ENCODE measurements at places on chromosomes 6 and 20.

DNA sequence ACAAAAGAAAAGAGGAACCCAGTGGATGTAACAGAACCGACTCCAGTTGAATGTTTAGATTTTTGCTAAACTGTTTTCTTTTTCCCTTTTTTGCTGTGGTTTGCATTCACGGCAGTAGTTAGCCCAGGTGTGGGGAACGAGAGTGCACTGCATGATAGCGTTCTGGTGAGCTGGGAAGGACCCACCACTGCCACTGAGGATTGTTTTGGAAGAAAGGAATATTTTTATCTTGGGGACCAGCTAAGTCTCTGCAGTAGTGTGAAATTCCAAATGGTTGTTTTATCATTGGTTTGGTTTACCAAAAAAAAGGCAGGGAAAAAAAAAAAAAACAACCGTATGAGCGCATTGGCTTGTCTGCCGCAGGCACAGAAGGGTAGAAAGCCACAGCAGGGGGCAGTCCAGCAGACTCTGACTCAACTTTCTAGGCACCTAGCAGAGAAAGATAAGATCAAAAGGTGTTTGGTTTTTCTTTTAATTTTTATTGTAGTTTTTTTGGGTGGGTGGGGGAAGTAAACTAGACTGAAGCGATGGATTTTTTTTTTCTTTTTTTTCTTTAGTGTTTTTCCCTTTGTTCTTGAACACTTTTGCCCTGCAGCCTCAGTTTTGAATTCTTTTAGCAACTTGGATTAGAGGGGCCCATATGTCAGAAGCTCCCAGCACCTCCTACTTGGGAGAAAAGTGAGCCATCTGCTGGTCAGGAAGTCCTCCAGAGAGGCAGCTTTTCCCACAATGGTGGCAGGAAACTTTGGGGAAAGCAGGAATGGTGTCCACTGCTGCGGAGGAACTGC, 13.5 kb upstream of the RAB5IF start:
- DNase-seq: no peak

DNA sequence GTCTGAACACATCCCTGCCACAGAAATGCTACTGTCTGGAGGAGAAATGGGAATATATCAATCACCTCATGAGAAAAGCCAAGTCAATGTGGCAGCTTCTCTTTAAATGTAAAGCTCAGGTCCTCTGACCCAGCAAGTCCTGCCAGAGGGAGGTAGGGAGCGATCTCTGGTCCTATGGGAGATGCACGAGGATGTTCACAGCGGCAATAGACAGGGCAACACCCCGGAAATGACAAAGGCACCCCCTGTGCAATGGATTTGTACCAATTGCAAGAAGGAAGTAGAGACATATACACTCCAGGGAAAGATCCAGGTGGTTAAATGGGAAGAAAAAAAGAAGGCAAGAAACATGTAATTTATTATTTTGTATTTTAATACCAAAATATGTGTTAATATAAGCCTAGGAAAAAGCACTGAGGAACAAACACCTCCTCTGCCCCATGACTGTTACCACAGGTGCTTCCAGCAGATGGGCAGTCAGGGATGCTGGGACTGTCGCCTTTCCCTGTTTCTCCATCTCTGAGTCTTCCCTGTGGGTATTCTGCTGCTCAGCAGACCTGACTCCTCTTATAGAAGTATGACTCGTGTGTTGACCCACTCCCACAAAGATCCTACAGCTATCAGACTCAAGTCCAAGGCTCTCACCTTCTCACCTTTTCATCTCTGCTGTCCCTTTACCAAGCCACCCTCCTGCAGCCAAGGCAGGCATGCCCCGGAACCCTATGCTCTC, 20.8 kb downstream of the ATP9A start:
- DNase-seq: no peak

DNA sequence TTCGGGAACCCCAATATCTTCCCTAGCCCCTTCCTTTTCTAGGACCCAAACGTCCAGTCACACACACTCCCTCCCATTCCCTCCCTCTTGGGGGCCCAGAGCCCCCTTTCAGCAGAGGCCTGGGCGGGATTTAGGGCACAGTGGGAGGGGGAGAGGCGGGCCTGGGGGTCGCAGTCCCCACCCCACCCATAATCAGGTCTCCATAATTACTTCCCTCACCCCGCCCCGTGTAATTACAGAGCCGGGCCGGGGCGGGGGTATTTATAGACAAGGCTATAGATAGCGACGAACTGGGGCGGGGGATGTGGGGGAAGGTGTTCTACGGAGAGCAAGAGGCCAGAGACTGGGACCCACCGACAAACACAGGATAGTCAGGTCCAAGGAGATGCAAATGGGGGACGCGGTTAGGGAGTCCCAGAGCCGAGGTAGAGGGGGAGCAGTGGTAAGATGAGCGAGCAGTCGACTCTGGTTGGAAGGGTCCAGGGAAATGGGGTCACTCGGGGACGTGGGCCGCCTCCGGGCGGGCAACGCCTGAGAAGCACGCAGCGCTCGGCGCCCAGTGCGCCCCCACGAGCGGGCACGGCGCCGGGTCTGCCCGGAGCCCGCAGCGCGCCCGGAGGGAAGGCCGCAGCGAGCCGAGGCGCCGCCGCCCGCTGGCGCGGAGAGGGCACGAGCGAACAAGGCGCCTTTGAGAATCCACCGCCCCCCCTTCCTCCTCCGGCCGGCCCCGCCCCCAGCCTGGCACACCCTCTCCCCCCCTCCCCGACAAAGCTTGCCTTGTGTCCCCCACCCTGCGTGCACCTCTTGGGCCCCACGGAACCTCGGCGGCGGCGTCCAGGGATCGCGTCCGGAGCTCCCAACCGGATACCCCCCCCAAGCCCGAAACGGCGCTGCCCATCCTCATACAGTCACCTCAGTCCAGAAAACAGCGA, 670 bp upstream of the COL11A2 start:
- DNase-seq: no peak

DNA sequence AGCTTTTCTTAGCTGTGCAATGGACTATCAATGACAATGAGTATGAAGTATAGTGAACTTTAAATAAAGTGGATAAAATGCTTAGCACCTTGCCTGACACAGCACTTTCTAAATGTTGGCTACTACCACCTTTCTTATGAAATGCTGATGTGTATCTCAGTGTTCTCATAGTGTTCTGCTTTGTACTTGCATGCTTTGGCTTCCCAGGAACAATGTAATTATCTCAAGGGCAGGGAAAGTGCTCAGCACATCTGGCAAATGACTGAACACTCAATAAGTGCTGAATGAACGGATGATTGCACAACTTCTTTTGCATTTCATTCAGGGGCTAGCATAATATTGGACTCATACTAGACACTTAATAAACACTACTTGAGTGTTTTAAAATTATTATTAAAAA, 28.2 kb upstream of the NOX3 start:
- no peak for DNase-seq

DNA sequence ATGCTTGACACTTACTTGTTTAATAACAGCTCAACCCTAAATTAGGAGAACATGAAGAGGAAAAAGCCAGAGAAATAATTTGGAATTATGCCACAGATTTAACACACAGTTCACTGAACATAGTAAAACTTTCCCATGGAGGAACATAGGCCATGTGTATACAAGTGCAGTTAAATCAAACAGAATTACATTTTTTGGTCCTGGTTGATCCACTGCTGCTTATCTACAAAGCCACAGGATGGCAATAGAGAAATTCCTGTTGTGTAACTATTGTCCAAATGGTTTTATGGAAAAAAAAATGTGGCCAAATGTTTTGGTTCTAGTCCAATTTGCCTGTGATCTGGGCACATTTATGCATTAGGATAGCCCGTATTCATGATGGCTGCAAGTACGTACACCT, 136.8 kb downstream of the ALDH8A1 start:
- no peak for DNase-seq

DNA sequence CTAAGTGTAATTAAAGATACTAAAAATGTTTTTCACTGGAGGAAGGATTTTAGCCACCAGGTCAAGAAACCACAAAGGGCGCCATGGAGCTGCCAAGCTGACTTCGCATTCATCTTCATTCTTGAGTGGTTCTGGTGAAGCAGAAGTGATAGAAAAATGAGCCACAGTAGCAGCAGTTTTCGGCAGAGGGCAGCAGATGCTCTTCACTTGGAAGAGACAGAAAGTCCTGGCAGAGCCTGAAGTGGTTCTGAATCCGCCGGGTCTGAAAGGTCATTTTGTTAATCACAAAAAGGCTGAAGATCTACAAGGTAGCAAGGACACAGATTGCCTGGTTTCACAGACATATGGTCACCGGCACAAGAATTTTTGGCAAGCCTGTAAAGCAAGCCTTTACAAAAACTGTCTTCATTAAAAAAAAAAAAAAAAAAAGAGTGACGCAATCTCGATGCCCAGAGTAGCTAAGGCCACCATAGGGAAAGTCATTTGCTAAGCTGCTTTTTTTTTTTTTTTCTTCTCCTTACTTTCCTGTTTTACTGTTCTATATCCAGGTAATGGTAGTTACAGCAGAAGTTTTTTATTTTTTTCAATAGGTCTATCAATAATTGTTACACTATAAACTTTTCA, 345.1 kb upstream of the AGPAT4 start:
- DNase-seq: no peak

- DNase-seq: no peak
These were observed 6.0 kb upstream of the NPBWR2 start for GRCh38 chr20:64113444-64113775.

- no peak for DNase-seq
These were observed 56.3 kb downstream of the HLA-DPB1 start for GRCh38 chr6:33132081-33132524.

DNA sequence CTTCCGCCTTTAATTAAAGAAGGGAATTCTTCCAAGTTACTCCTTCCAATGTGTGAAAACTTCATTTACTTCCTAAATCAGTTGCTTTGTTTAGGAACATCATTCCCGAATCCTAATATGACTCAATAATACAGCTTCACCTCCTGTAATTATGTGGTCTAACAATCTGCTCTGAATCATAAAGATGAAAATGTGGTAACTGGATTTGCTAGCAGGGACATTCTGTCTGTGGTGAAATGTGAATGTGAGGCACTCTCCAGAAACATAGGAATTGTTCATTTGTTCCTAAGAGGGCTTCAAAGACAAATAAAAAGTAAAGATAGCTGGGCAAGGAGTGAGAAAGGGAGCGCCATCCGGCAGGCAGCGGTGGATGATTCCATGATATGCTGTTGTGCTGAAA, 678.1 kb downstream of the KIF16B start:
- no peak for DNase-seq

DNA sequence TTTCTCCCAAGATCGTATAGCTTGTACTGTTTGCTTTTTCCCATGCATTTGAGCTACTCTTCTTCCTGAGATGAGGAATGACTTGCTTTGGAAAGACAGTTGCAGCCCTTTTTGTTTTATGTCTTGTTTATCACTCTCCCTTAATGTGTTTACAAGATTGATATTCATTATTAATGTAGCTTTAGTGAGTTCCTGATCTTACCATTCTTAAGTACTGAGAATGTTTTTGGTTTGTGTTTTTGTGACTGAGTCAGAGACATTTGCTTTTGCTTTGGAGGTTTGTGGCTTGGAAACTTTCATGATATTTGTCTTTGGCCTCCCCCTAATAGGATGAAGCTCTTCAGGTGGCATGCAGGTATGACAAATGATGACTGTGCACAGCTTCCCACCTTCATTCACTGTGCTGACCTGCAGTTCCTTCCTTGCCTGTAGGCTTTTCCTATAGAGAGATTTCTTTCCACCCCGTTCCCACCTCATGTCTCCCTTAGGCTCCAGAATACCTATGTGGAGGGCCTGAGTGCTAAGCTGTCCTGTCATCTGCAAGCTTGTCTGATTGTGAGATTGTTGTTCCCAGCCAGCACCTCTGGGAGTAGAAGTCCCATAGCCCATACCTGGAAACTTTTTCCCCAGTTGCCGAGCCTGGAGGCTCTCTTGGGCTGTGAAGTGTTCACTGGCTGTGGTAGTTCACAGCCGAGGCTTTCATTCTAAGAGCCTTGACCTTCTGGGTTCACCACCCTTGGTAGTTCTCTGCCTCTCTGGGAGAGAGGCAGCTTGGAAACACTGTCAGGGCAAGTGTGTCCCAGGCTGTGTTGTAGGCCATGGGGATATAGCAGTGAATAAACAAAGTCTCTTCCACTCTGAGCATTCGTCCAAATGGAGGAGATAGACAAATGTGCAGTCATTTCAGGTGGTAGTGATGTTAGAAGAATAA, 27.1 kb downstream of the CDS2 start:
- no peak for DNase-seq

DNA sequence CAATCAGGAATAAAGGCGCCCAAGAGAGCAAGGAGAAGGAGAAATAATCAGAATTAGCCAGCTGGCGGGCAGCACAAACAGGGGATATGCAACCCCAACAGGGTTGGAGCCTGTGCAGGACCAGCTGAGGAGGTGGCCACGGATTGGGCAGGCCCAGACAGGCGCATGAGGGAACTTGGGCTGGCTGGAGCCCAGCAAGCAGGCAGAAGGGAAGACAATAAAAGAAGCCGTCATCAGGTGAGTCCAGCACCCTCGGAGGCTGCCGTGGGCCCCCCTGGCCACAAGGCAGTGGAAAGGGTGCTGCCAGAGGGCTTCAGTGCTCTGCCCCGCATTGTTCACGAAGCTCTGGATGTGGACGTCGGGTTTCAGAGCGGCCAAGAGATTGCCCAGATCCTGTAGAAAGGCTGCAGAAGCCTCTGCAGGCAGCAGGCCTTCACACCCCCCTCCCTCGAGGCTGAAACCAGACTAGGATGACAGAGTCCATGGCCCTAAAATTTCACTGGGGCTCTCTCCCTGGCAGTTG, 28.4 kb upstream of the MAFB start:
- DNase-seq: no peak

DNA sequence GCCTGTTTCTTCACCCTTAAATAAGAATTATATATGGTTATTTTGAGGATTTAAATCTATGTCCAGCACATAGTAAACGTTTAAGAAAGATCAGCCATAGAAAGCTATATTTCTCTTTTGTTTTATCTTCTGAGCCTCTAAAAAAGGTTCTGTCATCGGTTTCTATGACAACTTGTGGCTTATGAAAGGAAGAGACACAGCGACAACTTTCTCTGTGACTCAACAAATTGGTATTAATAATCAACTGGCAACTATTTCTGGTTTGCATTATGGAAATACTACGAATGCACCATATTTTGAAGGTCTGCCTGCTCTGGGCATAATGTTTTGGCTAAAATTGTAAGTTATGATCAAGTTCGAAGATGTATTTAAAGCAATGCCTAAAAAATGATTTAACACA, 751.0 kb downstream of the CD109 start:
- no peak for DNase-seq

- no peak for DNase-seq
These were observed 3.7 kb upstream of the CD2AP start for GRCh38 chr6:47473791-47474346.

DNA sequence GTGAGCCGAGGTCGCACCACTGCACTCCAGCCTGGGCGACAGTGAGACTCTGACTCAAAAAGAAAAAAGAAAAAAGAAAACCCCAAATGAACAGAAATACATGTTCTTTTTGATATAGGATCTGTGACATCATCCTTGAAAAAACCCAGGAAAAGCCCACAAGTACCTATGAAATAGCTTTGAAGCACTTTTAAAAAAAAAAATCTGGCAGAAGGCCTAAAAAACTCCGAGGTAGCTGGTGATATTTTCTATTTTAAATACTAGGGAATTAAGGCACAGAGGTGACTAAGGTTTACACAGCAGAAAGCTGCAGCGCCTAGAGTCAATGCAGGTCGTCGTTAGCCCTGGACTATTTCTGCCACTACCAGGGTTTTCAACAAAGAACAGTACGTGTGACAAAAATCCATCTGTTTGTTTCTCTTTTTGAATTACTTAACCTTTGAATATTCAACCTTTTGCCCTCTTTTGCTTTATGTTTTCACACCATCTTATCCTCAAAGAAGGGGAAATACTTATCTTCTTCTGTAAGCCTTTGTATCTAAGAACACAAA, 39.4 kb upstream of the EEF1A1 start:
- DNase-seq: no peak

All from activated CD8-positive, alpha-beta memory T cell treated with anti-CD3 and anti-CD28 coated beads for 4 hours (primary cell).